Upper lobe of left lung (tissue), 6 donors: ENCODE measurements at places on chromosomes 16 and 17. TPM values are rescaled to one million over a fixed set of nuclear protein-coding genes. Genes with fewer than 3 reads are reported as not detected.

Gene SPNS2
- total RNA-seq: 50.7 TPM

Gene DNAAF1
- total RNA-seq: 54.1 TPM

Gene SEPTIN12
- not detected for total RNA-seq

Gene SPAG5
- total RNA-seq: 34.6 TPM

Gene PRSS8
- 93.9 TPM for total RNA-seq

Gene C17orf107
- total RNA-seq: 3.3 TPM

Gene SMCR8
- 21.5 TPM for total RNA-seq

Gene C16orf54
- 3.1 TPM for total RNA-seq

Gene CCDC57
- total RNA-seq: 61.4 TPM

Gene WNK4
- 0.23 TPM for total RNA-seq

Gene HERPUD1
- 81.0 TPM for total RNA-seq

Gene NTN3
- not detected for total RNA-seq

Gene CCL1
- not detected for total RNA-seq

DNA sequence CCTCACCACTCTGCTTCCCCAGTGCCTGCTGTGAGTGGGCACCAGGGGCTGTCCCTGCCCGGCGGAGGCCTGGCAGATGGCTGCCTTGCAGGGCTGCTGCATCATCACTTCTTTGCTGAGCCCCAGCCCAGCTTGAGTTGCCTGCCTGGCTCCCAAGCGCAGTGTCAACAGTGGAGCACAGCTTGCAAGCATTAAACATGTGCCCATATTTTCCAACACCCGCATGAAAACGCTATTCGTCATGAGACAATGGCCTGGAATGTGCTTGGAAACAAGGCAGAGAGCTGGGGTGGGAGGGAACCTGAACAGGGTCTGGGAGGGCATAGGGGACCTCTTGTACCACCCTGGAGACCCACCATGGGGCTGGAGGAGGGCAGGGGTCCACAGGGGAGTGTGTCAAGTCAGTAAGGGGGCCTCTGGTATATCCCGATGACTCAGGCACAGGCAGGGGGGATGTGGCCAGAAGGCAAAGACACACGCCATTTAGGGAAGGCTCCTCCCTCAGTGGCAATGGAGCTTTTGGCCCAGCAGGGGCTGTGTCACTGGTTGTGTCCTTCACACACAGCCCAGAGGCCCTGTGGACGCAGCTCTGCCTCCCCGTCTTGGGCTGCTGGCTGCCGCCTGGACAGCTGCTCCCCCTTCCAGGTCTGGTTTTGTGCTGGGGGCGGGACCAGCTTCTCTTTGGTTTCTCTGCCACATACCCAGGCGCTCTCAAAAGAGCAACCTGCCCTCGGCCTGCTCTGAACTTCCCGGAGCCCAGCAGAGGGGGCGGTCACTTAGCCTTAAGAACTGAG, 17.4 kb upstream of the MTSS2 start:
- no peak for DNase-seq

- DNase-seq: no peak
Measured at GRCh38 chr16:59044616-59045015, 310.5 kb upstream of the GOT2 start.

- DNase-seq: no peak
Measured at GRCh38 chr17:36748272-36748671, 146.9 kb downstream of the MRM1 start.

DNA sequence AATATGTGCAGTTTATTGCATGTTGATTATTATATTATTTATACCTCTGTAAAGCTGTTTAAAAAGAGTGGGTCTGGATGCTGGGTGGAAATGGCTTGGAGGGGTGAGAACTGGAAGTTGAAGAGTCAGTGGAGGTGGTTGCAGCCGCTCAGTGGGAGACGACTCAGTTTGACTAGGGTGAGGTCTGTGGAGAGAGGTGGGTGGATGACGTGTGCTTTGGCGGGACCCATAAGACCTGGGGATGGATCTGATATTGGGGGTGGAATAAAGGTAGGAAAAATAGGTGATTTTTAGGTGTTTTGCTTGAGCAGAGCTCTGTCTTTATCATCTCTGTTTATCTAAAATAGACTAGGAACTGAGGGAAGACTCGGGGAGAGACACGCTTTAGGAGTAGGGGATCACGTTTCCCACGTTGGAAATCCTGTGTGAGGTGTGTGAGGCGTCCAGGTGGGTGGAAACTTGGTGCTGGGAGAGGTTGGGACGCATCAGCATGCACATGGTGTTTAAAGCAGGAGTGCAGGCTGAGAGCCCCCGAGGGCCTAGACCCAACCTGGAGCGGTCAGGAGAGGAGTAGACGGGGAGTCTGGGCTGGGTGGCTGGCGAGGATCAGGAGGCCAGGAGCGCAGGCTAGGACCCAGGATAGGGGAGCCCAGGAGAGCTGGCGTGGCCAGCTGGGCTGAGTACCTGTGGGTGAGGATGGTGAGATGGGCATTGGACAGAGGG, 17.2 kb downstream of the NT5M start:
- no peak for DNase-seq

DNA sequence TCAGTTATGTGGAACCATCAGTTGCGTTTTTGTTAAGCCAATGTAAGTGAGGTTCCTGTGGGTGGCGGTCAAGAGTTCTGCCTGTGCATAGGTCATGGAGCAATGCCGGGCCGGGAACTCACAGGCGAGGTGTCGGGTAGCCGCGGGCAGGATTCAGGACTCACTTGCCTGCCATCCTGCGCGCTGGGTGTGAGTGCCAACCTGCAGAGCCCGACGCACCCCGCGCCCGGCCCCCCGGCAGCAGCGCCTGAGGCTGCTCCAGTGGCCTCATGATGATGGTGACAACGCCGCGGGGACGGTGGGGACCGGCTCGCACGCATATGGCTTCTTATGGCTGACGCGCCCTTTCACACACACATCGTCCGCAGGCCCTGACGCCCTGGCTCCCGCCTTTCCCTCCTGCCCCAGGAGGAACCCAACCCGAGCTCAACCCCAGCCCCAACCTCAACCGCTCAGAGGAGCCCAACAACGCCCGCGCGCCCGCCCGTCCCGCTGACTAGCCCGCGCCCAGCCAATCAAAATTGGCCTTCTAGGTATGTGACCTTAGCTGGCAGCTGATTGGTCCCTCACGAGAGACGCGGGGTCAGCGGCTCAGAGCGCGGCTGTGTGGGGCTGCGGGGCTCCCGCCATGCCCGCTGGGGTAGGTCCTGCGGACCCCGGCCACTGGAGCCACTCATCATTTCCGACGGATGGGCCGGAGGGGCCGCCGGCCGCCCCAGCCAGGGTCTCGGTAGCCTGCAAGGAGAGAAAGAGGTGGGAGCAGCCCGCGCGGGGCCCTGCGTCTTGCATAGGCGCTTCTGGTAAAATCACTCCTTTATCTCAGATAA, at the start of gene C16orf95:
TSS of gene C16orf95 (minus strand) at position 470 of the 827 bp plus-strand sequence. CDS start at position 320, 150 bp downstream.
- DNase-seq: peak; percentile 95

GRCh38 chr16:10951026-10951425, 6.7 kb downstream of the CLEC16A start:
- DNase-seq: no peak

DNA sequence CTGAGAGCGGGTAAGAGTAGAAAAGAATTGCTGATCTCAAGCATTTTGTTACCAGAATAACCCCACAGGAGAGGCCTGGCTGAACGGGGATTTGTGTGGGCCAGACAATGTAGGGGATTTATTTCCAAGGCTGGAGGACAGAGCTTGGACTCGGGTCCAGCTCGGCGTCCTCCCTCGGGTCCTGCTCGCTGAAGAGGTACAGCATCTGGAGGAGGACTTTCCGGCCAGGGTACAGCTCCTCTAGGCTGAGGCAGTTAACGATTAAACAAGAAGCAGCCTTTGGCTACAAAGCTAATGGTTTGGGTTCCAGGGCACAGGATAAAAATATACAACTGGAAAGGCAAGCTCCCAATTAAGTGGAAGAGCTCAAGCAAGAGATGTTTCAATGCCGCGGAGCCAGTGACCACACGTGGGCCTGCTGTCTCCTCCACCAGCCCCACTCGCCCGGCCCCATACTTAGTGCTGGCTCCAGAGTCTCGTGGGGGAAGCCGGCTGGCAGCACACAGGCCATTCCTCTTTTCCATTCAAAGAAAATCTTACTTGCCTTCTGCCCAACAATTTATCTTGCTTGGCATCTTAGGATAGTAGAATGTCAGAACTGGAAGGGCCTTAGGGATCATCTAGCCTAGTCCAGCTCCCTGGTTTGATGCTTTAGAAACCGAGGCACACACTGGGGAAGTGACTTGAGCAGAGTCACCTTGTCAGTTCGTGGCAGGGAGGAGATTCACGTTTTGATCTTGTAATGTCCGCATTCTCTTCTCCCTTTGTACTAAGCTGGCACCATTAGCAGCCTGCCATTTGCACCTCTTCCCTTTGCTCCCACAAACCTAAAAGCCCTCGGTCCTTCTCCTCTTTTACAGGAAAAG, 85.9 kb upstream of the TBX2 start:
- DNase-seq: no peak

- no peak for DNase-seq
Measured at GRCh38 chr17:10512856-10513255, 5.5 kb downstream of the MYH1 start.

DNA sequence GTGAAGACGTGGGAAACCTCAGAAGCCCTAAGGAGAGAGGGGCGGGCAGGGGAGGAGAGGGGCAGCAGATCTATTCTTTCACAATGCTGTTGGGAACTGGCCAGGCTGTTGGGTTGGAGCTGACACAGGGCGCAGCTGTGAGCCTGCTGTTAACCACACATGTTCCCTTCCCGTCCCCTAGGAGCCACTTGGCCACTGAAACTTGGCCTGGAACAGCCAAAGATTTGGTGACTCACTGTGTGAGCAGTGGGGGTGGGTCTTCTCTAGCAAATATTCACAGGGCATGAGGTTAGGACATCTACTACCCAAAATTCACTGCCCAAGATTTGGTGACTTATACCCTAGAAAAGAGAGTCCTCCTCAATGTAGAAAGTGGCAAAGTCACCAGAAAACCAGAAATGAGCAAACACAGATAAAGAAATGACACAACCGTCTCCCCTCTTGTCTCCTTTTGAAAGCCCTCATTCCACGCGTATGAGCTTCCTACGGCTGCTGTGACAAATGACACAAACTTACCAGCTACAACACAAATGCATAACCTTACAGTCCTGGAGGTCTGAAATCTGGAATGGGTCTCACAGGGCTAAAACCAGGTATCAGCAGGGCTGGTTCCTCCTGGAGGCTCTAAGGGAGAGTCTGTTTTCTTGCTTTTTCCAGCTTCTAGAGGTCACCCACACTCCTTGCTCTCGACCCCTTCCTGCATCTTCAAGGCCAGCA, 6.3 kb downstream of the TBC1D16 start:
- peak; percentile 91 for DNase-seq

- DNase-seq: no peak
Measured at GRCh38 chr16:73066331-73066926, 18.5 kb upstream of the ZFHX3 start.
